ENCODE measurements at places on chromosomes 2 and 18.

DNA sequence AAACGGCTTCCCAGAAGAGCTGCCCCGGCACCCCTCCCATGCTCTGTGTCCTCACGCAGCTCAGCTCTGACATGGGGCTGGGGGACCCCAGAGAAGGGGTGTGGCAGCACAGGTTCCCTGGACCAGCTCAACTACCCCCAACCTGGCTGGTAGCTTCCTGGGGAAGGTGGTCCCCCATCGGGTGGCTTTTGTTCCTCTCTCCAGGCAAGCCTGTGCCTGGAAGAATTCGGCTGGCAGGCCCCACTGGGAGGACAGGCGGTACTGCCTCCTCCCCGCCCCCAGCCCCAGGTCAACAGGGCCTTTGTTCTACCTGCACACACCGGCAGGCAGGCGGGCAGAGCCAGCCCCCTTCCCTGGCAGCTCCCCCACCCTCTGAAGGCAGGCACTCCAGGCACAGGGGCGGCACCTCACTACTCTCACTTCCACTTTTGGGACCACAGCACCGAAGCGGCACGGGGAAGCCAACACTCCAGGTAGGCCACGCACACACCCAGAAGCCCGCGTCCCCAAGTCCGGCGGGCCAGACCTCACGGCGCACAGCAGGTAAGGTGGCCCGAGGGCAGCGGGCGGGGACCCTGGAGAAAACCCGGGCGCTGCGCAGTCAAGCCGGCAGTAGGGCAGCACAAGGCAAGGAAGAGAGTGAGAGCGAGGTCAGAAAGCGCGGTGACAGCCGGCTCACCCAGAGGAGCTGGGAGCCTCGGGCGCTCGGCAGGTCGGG, 1.3 kb downstream of the HS6ST1 start:
- DNase-seq, result peak; percentile 23

DNA sequence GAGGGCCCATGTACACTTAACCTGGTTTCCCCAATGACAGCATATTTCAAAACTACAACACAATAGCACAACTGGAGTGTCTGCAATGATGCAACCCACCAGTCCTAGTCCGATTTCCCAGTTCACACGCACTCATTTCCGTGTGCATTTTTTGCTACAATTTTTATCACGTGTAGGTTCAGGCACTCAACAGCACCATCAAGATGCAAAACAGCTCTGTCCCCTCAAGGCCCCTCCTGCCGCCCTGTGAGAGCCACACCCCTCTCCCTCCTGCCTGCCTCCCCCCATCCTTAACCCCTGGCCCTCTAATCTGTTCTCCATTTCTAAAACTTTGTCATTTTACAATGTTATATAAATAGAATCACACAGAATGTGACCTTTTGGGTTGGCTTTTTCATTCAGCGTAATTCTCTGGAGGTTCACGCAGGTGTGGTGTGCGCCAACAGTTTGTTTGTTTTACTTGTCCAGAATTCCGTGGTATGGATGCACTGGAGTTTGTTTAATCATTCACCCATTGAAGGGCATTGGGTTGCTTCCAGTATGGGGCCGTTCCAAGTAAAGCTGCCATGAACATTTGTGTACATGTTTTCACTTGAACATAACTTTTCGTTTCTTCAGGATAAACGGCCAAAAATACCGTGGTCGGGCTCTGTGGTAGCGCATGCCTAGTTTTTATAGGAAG, 8.4 kb downstream of the KCNIP3 start:
- no peak for DNase-seq

DNA sequence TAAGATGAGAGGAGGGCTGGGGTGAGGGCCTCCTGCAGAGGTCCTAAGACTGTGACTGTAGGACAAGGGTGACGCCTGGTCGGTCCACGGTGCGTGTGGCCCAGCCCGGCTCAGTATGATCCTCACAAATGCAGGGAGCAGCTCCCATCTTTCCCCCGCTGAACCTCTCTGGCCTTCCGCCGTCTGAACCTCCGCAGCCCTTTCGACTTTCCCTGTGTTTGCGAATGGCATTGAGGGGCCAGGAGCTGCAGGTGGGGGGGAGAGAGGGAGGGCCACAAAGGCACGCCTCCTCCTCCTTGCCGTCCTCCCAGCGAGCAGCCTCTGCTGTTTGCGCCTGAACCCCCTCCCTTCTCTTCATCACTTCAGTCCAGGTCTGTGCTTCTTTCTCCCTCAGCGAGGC, 68.6 kb upstream of the PXDN start:
- DNase-seq, result no peak

DNA sequence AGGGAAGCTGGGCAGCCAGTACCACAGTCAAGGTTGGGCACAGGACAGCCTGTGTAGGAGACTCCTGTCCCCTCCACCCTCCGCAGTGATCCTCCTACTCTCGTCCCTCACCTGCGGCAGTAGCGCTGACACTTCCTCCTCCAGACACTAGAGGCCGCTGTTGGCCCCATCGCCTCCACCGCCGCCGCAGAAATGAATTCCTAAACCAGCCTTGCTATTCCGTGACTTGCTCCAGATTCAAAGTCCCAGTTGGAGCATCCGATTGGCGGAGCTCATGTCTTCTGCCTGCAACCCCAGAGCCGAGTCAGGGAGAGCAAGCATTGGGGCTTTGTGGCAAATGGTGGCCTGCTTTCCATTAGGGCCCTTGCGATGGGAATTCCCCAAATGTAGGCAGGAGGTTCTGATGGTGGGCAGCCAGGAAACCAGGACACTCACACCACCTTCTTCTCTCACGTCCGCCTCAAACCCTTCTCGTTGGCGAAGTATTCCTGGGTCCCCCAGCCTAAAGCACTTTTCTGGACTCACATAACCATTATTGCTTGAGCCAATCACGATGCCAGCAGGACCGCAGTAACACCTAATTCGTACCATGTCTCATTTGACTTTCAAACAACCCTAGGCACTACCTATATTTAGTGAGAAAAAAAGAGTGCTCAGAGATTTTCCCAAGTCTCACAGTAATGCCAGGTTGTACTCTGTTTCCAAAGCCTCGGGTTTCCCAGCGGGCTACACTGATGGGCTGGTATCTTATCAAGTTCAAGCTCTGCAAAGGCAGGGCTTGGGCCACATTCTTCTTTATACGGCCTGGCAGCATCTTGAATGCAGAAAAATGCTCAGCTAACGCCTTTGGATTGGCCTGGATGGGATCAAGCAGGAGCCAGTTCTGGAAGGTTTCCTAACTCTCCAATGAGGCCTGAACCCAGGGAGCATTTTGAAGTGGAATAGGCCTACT, 1.2 kb upstream of the DNAJB2 start:
- DNase-seq, result peak; percentile 77

DNA sequence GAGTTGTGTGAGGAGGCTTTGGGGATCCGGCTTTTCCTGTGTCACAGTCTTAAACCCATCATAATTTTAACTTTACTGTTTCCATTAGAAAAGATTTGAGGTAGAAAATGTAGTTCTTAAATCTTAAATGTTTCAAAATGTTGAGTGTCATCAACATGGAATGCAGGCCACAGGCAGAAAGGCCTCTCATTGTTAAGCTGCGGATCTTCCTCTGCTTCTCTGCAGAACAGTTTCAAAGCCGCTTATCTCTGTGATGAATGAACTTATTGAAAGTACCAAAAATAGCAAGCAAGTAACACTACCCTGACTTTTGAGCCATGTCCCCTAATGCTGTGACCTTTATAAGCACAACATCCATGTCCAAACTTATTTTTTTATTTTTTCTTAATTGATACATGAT, 1645.8 kb downstream of the DPP10 start:
- no peak for DNase-seq

- peak; percentile 56 for DNase-seq
Observed at GRCh38 chr18:77181950-77182707, 49.5 kb upstream of the MBP start.

GRCh38 chr18:39959839-39960238, 1995.2 kb upstream of the PIK3C3 start:
- no peak for DNase-seq

DNA sequence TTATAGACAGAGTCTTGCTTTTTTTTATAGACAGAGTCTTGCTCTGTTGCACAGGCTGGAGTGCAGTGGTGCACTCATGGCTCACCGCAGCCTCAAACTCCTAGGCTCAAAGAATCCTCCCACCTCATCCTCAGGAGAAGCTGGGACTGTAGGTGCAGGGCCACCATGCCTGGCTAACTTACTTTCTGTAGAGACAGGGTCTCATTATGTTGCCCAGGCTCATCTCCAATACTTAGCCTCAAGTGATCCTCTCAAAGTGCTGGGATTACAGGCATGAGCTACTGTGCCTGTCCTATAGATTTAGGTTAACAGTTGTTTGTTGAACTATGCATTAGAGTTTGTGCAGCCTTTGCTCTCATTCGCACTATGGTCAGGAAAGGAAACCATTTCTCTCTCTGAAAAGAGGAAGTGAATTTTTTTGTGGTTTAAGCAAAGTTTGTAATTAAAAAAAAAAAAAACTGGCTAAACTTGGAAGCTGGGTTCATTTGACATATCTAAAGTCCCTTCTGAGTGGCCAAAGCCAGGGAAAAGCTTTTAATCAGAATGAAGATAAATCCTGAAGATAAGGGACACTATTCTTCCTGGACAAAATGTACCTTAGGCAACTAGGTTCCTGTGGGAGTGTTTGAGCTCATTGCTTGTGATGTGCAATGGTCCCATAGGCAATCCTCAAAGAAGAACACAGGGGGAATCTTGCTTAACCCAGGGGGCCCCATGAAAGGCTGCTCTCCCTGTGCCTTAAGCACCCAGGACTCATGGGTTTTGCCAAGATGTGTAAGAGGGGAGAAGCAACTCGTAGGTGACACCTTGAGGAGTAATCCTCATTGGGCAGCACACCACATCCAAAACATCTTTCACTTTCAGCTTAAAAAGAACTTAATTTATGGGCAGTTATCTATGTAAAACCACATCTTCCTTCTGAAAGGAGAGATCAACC, 201.7 kb downstream of the MREG start:
- DNase-seq, result peak; percentile 75

- DNase-seq, result no peak
Observed at GRCh38 chr2:234033174-234033573, 17.3 kb upstream of the SPP2 start.

GRCh38 chr2:239695728-239696240, 295.0 kb upstream of the HDAC4 start:
- DNase-seq, result no peak

- no peak for DNase-seq
Observed at GRCh38 chr2:36570416-36570815, 27.6 kb downstream of the FEZ2 start.

DNA sequence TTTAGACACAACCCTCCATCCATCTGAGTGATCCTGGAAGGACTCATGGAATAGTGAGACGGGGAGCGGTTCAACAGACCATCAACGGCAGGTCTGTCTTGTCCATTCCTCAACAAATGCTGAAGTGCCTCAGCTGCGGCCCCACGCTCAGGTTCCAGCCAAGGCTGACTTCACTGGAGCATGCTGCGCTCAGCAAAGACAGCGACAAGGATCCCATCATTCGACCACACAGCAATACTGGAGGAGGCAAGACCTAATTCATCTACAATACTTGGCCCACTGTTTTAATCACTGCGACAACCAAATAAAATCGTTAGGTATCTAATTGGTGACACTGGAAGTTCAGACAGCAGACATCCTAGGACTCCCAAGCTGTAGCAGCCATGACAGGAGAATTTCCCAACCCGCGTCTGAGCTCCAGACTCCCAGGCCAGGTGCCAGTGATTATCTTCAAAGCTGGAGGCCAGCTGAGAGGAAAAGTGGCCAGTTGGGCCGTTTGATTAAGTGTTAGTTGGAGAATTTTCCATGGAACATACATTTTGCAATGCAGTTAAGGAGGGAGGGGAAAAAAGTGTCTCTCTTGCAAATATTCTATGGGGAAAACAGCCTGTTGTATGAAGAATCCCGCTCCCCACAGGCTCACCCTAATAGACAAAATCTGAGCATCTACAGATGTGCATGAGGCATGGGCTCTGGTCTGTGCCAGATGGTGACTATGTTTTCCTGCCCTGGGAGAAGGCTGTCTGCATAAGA, 92.5 kb upstream of the SLC35G4 start:
- DNase-seq, result no peak

DNA sequence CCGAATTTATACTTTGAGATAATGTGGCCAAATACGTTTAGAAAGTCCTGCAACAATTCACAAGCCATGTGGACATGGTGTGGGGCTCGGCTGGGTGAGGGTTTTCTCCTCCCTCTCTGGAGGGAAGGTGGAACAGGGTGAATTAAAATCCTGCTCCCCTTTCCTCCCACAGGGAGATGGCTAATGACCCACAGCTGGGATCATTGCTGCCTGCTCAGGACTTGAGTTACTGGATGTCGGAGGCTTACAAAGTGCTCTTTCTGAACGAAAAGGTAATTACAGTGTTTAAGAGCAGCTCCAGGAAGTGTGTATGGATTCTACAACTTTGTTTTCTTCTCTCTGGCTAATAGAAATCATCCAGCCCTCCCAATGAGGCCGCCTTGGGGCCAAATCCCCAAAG, 97.9 kb upstream of the ALKAL2 start:
- DNase-seq, result no peak

DNA sequence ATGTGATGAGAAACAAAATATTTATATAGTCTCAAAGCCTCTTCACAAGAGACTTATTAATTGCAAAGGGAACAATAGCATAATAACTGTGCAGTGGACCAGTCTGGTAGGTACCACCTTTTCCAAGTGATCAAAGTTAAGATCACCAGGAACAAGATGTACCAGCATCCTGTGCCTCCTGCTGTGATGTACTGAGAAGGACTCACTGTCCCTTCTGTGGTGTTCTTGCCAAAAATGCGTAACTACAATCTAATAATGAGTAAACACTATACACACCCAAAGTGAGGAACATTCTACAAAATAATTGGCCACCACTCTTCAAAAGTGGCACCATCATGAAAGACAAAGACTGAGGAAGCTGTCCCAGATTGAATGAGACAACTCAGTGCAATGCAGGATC, 14.5 kb downstream of the GNLY start:
- no peak for DNase-seq

- DNase-seq, result peak; percentile 44
Observed at GRCh38 chr2:223884399-223884798, 47.0 kb upstream of the AP1S3 start.

- DNase-seq, result no peak
Observed at GRCh38 chr18:4445902-4446301, 9.2 kb downstream of the DLGAP1 start.

GRCh38 chr2:74546004-74546403, 7.7 kb downstream of the LOXL3 start:
- DNase-seq, result no peak

- DNase-seq, result no peak
Observed at GRCh38 chr2:11160256-11160655, 5.0 kb downstream of the SLC66A3 start.

DNA sequence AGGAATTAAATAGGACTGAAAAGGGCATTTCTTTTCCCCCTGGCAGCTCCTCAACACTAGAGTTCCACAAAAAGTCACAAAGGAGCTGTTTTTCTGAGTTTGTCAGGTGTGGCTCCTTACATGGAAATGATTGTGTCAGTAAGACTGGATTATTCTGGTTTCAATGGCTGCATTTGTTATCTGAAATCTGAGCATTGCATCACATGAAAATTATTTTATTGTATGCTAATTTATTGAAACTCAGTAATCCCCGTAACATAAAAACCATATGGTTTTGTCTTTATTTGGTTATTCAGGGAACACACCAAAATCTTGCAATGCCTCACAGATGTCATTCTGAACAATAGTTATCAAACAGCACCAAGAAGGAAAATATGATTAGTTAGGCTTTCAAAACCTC, 439.7 kb upstream of the TNP1 start:
- DNase-seq, result no peak
